ENCODE measurements at places on chromosomes 7 and 10.

DNA sequence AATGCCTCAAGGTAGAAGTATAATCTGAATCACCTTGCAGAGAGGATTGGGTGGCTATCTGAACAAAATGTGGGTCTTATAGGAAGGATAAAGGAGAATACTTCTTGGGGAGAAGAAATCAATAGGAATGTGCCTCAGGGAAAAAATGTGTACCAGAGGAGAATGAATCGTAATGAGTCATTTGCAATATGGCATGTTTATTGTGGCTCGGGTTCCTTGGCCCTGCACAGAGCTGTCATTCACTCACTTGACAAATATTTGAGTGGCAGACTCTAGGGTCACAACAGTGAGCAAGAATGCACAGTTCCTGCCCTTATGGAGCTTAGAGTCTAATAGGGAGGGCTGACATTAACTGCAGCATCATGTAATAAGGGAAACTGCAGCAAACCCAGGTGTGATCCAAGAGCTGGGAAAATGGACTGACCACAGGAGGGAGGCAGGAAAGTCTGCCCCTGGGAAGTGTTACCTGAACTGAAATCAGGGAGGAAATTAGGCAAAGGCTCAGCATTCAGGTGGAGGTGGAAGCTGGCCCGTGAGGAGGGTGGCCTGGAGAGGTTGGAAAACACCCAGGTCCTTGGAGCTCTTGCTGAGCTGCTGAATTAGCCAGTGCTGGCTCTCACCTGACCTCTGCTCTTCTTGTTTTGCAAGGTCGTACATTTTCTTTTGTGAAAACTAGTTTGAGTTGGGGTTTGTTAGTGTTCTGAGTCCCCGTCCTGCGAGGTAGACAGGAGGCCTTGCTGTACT is 203.9 kb downstream of the FRMD4A start:
- no peak for DNase-seq

GRCh38 chr7:47568547-47568946 is 13.4 kb downstream of the TNS3 start:
- no peak for DNase-seq

GRCh38 chr10:102629661-102630614 is 14.3 kb upstream of the TRIM8 start:
- no peak for DNase-seq

DNA sequence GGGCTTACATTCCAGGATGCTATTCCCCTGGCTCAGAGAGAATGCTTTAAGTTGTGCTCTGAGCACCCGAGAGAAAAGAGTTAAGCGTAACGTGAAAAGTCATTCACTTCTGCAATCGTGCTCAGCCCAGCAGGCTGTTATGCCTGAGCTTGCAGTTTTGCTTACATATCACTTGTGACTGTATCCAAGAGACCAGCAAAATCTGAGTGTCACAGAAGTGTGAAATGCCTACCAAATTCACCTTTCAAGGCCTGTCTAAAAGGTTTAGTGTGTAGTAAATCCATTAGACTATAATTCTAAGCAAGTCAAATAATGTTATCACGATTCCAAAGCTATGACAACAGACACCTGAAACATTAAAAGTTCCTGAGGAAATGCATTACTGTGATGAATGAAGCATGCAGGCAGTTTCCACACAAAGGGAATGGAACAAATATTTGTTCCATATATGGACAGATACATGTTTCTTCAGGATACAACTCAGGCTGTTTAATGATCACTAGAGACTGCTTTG is 20.1 kb downstream of the ITGB1 start:
- no peak for DNase-seq

DNA sequence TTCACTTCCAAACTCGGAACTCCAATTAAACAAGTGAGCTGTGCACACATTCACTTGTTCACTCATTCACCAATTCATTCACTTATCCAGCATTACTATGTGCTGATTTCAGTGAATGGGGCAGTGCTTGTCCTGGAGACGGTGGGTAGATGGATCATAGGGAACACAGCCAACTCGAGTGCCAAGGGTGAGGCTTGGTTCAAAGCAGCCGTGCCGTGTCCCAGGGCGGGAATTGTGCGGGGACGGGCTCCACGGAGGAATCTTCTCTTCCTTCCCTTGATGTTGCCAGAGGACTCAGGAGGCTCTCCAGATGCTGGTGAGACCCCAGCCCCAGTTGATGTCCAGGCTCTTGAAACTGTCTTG is 2.9 kb downstream of the SH2D4B start:
- no peak for DNase-seq

GRCh38 chr7:87129848-87130247 is 22.4 kb upstream of the DMTF1 start:
- DNase-seq = no peak

DNA sequence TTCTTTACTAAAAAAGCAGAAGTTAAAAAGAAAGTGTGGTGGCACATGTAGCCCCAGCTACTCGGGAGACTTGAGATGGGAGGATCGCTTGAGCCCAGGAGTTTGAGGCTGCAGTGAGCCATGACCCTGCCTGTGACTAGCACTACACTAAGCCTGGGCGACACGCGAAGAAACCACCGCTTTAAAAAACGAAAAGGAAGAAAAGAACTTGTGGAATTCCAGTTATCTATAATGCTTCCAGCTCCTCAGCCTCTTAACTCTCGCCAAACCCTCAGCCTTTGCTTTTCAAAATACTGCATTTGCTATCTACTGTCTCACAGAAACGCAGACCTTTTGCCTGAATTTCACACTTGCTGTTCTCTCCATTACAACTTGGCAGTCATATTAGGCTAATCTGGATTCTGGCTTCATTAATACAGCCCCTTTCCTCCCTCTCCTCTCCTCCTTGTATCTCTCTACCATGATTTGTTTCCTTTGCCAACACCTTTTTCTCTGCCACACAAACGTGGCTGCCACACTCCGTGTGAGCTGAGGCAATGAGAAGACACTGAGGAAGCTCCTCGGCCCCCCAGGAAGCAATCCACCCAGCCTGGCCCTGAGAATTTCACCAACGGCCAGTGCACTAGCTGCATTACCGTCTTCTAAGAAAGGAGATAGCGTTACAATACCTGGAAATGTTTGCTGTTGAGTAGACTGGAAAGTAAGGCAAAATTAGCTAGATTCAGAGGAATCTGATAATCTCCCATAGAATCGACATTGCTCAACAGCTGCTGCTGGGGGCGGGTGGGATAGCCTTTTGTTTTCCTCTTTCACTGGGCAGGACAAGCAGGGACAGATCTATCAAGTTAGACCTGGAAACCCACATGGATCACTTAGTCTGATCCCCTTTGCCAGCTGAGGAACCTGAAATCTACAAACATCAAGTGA is 37.2 kb downstream of the CALML5 start:
- DNase-seq = no peak

- DNase-seq = no peak
These were observed 225.5 kb downstream of the CHCHD3 start for GRCh38 chr7:132856416-132856815.

DNA sequence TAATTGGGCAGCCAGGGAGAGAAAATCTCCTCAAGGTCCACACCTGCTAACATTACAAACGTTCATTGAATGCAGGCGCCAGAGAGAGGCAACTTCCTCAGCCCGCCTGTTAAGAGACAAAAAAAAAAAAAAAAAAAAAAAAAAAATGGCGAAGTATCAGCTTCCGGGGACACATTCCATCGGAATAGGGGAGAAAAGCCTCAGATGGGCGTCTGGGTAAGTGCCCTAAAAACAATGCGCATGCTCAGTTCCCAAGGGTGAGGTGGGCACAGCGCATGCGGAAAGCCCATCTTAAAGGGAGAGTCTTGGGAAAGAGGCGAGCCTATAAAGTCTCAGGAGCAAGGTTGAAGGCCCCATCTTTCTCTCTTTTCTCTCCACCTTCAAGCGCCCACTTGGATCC is 1139.7 kb upstream of the CELF2 start:
- DNase-seq = no peak

DNA sequence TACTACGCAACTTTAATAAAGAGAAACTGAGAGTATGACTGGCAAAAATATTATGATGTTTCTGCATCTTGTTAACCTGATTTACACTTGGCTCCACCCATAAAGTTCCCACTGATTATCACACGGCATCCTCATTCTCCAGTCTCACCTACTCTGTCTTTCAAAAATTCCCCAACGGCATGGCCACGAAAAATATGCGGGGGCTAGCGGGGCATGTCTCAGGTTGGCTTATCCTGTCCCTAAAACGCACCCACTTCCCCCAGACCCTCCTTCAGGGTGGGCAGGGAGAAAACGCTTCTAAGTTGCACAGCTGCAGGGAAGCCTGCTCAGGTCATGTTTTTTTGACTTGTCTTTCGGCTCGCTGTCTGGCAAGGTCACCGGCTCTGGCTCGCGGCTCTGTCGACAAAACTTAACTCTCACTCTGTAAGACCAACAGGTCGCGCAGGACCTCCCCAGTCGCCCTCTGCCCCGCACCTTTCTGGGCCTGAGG is 3.8 kb downstream of the CDK6 start:
- no peak for DNase-seq

DNA sequence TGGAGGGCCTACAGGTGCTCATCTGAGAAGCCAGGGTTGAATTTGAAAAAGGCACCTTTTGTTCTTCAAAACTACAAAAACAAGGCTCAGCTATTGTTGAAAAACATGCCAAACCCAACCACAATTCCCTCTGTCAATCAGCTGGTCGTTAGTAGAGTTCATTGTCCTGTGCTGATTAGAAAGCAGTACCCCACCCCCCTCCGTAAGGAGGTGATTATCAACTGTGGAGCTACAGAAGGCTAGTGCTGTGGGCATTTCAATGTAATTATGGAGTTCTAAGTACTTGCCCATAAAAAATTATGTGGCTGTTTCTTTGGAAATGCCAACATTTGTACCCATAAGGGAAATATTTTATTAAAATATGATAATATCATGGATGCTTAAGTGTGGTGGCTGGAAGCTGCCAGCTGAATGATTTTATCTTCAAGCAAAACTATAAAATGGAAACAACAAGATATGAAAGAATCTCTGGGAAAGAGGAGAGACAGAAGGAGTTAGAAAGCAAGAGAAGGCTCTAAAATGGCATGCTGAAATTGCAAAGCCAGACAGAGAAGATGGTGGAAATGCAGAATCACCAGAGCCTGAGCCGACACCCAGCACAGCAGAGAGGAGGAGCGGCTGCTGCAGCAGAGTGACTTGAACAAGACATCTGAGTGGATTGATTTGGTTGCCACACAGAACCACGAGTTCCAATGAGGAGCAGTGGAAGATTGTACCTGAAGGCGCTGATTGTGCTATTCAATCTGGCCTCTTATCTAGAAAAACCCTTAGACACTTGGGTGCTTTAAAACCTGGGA is 179.5 kb upstream of the LRGUK start:
- DNase-seq = no peak
